ENCODE measurements at places on chromosomes 5 and 9.

DNA sequence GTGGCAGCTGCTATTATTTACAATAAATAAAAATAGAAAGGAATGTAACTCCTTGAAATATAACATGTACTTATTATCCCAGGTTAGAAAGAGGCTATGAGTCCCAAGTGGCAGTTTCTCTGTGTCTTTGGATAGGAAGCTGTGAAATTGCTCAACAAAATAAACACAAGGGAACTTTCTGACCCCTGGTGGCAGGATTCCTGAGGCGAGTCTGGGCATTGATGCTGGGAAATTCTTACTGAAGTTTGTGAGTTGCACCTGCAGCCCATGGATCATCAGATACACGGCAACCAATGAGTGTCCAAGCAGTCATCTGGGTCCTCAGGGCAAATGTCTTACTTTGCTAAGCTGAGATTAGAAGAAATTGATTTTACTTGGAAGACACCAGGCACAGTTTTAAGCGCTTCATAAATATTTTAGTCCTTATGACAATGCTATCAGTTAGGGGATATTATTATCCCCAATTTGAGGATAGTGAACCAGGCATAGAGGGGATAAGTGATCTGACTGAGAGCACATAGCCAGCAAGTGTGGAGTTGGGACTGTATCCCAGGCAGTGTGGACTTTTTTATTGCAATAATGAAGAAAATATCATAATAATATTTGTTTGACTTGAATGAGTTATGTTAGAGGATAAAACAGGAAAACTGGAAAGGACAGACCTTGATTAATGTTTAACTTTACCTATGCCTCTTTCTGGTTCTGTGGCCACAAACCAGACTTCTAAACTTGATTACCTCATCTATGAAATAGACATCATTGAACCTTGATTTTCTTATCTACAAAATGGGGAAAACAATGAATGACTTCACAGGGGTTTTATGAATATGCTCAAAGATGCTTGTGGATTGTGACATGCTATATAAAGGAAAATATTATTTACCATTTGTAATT, 265.5 kb upstream of the ADAMTSL1 start:
- DNase-seq, result no peak

- DNase-seq, result no peak
Observed at GRCh38 chr9:95741631-95742030, 133.9 kb upstream of the ERCC6L2 start.

DNA sequence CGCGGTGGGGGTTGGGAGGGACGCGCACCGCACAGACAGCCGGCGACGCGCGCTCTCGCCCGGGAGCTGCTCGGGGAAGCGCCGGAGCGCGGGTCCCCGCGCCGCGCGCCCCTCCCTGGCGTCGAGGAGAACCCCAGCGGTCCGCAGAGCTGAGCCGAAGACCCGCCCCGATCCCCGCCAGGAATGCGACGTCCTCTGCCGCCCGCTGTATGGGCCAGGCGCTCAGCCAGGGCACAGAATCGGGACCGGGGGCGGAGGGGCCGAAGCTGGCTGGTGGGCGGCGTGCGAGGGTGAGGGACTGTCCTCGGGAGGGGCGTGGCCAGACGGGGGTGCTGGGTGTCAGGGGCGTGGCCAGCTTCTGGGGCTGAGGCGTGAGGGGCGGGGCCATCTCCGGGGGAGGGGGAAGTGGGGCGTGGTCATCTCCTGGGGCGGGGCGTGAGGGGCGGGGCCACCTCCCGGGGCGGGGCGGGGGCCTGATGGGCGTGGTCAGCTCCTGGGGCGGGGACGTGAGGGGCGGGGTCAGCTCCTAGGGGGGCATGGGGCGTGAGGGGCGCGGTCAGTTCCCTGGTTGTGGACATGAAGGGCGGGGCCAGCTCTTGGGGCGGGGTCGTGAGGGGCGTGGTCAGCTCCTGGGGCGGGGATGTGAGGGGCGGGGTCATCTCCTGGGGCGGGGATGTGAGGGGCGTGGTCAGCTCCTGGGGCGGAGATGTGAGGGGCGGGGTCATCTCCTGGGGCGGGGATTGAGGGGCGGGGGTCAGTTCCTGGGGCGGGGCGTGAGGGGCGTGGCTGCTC, 965 bp downstream of the PTGDS start:
- no peak for DNase-seq

GRCh38 chr5:160702934-160703333, 149.1 kb downstream of the ATP10B start:
- no peak for DNase-seq

- peak; percentile 66 for DNase-seq
Observed at GRCh38 chr5:91312698-91313097, 70.4 kb downstream of the ARRDC3 start.

- DNase-seq, result peak; percentile 20
Observed at GRCh38 chr9:99778308-99778707, 43.4 kb upstream of the NR4A3 start.

GRCh38 chr5:105146867-105147266, 1584.3 kb upstream of the NUDT12 start:
- no peak for DNase-seq

GRCh38 chr9:84140535-84141101, 160.0 kb downstream of the RMI1 start:
- no peak for DNase-seq

- no peak for DNase-seq
Observed at GRCh38 chr9:1957856-1958255, 57.3 kb upstream of the SMARCA2 start.

Data from SW 1271 (cell line).